Tongue (tissue), 3 donors: ENCODE measurements at places on chromosomes 11 and 22. TPM values are rescaled to one million over a fixed set of nuclear protein-coding genes. Genes with fewer than 3 reads are reported as not detected.

The POU2AF2 gene
- total RNA-seq = 0.41 TPM

The C1QTNF6 gene
- total RNA-seq = 8.9 TPM

The STK33 gene
- 8.2 TPM for total RNA-seq

The SLC22A6 gene
- not detected for total RNA-seq

The ATXN10 gene
- 185 TPM for total RNA-seq

The CLMP gene
- total RNA-seq = 34.7 TPM

The TTC36 gene
- 2.4 TPM for total RNA-seq

The NCR3LG1 gene
- 1.0 TPM for total RNA-seq

The IGF2 gene
- total RNA-seq = 1,514 TPM

The GAL3ST1 gene
- 5.3 TPM for total RNA-seq

The KCNK4 gene
- not detected for total RNA-seq

The CCDC188 gene
- total RNA-seq = 1.1 TPM

The OR10A2 gene
- not detected for total RNA-seq

The OR56A1 gene
- total RNA-seq = under 0.01 TPM

The BSX gene
- not detected for total RNA-seq

The MTNR1B gene
- total RNA-seq = not detected
